GM12892 (cell line): ENCODE measurements at places on chromosomes 3 and 15.

- DNase-seq, result no peak
Observed at GRCh38 chr3:24291646-24292045, 203.0 kb downstream of the THRB start.

- DNase-seq, result no peak
Observed at GRCh38 chr3:188951734-188952133, 220.0 kb upstream of the TPRG1 start.

DNA sequence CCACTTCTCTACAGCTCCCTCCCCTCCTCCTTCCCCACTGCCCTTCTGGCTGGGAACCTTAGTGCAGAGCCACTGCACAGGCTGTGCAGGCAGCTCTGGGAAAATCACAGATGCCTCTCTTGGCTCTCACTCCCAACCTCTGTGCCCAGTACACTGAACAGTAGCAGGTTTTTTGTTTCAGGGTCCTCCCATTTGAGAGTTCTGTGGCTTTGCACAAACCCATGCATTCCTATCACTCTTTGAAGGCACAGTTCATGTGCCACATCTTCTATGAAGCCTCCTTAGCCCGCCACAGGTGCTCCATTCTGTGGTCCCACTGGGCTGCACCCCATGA is 103.9 kb downstream of the SNRK start:
- DNase-seq, result no peak

DNA sequence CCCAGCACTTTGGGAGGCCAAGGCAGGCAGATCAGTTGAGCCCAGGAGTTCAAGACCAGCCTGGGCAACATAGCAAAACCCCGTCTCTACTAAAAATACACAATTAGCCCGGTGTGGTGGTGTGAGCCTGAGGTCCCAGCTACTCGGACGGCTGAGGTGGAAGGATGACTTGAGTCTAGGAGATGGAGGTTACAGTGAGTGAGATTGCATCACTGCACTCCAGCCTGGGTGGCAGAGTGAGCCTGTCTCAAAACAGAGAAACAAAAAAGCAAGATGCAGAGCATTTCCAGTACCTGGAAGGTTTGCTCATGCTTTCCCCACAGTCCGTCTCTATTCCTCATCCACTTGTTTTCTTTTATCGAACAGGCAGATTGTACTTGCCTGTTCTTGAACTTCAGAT is 3.8 kb upstream of the PDIA5 start:
- DNase-seq, result no peak

DNA sequence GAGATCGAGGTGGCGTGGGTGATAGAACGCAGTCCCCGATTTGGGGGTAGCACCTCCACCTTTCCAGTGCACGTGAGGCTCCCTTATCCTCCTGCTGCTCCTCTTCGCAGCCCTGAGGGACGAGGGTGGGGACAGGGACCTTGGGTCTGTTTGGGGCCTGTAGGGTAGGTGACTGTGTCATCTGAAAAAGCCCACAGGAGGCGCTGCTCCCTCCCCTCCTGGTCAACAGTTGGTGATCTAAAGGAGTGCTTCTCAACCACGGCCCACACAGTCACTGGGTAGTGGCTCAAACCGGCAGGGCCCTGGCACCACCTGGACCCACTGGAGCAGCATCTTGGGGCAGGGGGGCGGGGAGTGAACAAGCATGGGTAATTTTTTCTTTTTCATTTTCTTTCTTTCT is 7.1 kb downstream of the LRRK1 start:
- DNase-seq, result no peak
